ENCODE measurements at places on chromosomes 13 and 19. TPM values are rescaled to one million over a fixed set of nuclear protein-coding genes. Genes with fewer than 3 reads are reported as not detected.

Gene ZNF729
- 0.14 TPM for total RNA-seq

Gene TNFAIP8L1
- 6.7 TPM for total RNA-seq

DNA sequence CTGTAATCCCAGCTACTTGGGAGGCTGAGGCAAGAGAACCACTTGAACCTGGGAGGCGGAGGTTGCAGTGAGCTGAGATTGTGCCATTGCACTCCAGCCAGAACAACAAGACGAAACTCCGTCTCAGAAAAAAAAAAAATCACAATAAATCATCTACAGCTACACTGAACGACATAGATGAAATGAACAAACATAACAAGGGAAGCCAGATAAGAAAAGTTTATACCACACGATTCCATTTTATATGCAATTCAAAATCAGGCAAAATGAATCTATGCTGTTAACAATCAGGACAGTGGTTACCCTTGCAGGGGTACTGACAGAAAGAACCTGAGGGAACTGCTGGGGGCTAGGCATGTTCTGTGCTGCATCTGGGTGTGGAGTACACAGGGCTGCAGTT lies 5.7 kb downstream of the XRCC1 start:
- no peak for DNase-seq

DNA sequence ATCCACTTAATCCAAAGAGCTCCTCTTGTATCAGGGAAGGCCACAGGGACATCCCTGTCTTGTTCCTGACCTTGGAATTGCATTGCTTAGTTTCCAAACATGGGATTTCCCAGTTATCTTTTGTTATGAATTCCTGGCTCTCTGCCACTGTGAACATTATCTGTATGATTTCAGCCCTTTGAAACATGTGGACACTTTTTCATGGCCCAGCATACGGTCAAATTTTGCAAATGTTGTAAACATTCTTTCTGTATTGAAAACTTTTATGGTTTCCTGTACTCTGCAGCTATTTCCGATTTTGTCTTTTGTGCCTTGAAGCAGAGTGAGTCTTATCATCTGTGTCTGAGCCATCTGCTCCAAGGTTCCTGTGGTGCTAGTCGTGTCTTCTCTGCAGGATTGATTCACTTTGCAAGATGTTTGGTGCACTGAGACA lies 4.5 kb upstream of the CFAP97D2 start:
- no peak for DNase-seq

DNA sequence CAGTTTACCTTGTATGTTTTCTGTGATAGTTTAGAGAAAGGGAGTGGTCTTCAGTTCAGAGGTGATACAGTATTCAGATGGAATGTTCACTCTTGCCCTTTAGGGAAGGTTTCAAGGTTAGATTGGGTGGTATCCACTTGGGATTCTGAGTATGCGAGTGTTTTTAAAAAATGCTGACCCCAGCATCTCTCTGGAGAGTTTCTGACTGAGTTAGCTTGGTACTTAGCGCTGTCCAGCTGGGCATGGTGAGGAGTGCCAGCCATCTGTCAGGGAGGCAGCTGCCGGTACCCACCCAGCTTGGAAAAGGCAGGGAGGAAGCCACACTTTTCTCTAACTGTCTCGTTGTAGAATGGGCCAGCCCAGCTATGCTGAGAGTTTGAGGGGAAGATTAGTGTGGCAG lies 63.3 kb downstream of the ARHGEF7 start:
- DNase-seq, result no peak

- DNase-seq, result peak; percentile 82
Observed at GRCh38 chr13:41137951-41138350, 5.3 kb upstream of the KBTBD6 start.

DNA sequence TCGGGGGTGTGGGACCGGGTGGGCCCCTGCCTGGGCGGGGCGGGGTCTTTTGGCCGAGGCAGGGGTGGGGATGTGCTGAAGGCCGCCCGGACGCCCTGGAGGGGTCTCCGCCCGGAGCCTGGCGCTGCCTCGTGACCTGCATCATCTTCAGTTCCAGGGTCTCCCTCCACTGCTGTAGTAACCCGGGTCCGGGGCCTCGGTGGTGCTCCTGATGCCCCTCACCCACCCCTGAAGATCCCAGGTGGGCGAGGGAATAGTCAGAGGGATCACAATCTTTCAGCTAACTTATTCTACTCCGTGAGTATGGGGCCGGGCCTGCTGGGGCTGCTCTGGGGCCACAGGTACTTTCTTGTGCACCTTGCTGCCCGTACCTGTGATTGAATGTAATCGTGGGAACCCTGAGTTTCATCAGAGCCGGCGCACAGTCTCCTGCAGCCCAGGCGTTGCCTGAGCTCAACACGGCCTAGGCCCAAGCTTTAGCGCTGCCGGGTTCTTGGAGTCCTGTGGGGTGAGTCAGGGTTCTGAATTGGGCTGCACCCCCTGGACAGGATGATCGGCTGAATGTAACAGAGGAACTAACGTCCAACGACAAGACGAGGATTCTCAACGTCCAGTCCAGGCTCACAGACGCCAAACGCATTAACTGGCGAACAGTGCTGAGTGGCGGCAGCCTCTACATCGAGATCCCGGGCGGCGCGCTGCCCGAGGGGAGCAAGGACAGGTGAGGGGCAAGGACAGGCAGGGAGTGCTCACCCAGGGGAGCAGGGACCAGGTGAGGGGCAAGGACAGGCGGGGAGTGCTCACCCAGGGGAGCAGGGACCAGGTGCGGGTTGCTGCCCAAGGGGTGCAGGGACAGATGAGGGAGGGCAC lies 10.5 kb downstream of the PEAK3 start:
- DNase-seq, result no peak

DNA sequence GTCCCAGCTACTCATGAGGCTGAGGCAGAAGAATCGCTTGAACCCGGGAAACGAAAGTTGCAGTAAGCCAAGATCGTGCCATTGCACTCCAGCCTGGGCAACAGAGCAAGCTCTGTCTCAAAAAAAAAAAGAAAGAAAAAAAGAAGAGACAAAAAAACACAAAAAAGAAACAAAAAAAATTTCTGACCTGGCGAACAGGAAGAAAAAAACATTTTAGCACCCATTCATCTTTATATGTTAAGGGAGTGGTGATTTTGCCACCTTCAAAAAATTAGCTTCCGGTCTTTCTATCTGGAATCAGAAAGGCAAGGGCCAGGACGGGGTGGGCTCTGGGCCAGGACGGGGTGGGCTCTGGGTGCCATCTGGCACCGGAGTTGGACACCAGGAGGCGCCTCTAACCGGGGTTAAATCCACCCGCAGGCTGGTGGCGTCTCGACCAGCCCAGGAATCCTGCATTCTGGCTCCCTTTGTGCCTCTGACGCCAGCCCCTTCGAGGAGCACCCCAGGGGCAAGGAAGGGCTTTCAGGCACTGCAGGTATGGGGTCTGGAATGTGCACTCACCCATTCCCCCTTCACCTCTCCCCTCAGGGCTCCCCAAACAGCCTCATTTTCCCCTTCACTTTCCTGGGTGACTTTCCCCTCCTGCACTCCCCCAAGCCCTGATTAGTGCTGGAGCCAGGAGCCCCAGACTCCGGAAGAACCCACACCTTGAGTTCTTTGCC lies 10.4 kb upstream of the ZSWIM4 start:
- DNase-seq, result no peak

DNA sequence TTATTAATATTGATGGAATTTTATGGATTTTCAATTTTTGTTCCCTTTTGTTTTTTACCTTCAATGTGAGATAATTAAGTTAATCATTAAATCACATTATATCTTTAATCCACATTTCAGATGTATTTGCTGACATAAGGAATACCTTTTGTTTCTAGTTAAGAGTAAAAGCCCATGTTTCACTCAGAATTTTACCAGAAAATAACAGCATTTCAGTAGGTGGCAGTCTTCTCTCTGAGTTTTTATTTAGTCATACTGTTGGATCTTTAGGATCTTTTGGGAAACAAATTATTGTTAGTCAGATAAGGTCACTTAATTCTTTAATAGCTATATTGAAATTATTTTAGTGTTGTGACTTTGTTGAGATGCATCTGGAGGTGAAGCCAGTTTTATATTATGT lies 67.9 kb downstream of the NDFIP2 start:
- no peak for DNase-seq

GRCh38 chr13:45737571-45738017 lies 35.5 kb downstream of the CBY2 start:
- DNase-seq, result no peak

GRCh38 chr13:30846866-30847265 lies 59.2 kb upstream of the MEDAG start:
- DNase-seq, result no peak

- DNase-seq, result no peak
Observed at GRCh38 chr13:27461940-27462584, 11.7 kb upstream of the MTIF3 start.

All from epithelial cell of proximal tubule (primary cell).